ENCODE measurements at places on chromosomes 2 and 18.
A peak's percentile ranks its signal among the peaks of the same experiment; 100 is the strongest.

- no peak for DNase-seq
Measured at GRCh38 chr2:28435814-28436351, 43.2 kb downstream of the FOSL2 start.

DNA sequence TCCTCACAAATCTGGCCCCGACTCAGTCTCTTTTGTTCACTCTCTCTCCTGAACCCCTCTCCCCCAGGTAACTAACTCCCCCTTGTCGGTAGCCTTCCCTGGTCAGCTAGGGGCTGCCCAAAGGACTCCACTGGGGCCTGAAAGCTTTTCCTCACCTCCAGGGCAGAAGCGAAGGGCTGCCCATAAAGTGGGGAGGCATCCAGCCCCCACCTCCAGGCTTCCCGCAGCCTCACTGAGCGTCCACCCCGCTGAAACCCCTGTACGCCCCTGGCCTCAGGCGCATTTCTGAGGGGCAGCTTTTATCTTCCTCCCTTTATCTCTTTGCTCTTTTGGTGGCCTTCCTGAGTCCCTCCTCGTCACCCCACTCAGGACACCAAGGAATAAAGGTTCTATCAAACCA is 249.3 kb downstream of the CYP26B1 start:
- no peak for DNase-seq

DNA sequence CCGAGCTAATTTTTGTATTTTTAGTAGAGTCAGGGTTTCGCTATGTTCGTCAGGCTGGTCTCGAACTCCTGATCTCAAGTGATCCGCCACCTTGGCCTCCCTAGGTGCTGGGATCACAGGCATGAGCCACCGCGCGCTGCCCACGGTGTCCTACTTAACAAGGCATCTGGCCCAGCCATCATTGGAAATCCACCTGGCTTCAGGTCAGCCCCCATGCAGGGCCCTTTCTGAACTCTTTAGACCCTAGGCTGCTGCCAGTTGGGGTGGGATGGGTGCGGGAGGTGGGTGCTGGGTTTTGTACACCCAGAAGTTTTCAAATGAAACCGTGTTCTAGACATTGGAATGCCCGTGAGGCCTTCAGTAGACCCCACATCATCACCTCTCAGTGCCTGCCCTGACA is 26.6 kb upstream of the NT5DC4 start:
- DNase-seq = no peak

DNA sequence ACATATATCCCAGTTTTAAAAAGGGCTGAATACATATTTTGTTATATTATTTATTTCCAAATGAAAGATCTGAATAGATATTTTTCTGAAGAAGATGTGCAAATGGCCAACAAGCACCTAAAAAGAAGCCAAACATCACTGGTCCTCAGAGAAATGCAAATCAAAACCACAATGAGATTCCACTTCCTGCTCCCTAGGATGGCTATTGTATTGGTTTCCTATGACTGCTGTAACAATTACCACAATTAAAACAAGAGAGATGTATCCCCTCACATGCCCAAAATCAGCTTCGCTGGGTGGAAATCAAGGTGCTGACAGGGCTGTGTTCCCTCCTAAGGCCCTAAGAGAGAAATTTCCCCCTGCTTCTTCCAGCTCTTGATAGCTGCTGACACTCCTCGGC is 23.2 kb downstream of the ABCB11 start:
- DNase-seq = no peak

DNA sequence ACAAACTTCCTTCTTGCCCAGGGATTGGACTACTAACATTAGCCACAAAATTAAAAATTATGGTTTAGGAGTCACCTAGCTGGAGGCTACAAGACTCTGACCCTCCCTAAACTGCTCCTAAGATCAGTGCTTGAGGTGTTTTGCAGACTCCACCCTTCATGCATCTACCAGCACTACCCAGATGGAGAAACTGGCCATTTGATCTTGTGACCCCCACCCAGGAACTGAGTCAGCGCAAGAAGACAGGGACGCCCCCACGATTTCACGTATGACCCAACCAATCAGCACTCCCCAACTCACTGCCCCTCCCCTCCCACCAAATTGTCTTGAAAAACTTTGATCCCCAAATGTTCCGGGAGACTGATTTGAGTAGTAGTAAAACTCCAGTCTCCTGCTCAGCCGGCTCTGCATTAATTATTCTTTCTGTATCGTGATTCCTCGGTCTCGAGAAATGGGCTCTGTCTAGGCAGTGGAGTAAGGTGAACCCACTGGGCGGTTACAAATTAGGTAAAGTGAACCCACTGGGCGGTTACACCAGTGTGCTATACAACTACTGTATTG is 40.1 kb upstream of the CCDC88A start:
- no peak for DNase-seq

DNA sequence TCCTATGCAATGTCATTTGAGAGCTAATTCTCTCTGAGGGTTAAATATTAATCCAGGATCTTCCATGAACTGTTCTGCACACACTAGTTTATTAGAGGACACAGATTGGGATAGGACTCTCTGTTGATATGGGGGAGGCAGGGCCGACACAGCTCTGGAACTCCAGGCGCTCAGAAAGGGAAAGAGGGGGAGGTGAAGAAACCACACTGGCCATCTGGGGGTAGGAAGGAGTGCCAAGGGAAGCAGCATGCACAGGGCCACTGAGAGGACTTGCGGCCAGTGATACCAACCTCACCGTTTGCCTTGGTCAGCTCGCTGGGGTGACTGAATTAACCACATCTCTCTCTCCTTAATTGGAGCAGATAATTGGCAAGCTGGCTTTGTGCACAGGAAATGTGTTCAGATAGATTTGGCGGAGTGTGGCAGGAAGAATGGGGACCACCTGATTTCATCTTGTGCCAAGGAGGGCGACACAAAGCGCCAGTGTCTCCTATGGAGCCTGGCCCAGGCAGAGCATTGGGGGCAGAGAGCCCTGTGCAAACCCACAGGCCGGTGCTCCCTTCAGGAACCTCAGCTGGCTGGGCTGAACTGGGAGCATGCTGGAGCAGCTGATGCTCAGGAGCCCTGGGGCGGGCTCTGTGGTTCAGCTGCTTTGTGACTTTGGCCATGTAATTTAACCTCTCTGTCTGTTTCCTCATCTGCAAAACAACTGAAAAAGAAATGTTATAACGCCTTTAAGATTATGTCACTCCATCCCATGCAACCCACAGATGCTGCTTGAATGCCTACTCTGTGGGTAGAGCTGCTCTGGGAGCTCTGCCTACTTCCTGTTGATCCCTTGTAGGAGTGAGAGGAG is 114.7 kb upstream of the STON1 start:
- DNase-seq = no peak

- peak; percentile 19 for DNase-seq
Measured at GRCh38 chr2:102187496-102188150, 800 bp downstream of the IL1RL2 start.

- no peak for DNase-seq
Measured at GRCh38 chr2:198054299-198054698, 249.9 kb downstream of the PLCL1 start.

- DNase-seq = no peak
Measured at GRCh38 chr2:118834901-118835745, 12.3 kb downstream of the EN1 start.

GRCh38 chr2:150424406-150424805 is 63.1 kb downstream of the RND3 start:
- no peak for DNase-seq

DNA sequence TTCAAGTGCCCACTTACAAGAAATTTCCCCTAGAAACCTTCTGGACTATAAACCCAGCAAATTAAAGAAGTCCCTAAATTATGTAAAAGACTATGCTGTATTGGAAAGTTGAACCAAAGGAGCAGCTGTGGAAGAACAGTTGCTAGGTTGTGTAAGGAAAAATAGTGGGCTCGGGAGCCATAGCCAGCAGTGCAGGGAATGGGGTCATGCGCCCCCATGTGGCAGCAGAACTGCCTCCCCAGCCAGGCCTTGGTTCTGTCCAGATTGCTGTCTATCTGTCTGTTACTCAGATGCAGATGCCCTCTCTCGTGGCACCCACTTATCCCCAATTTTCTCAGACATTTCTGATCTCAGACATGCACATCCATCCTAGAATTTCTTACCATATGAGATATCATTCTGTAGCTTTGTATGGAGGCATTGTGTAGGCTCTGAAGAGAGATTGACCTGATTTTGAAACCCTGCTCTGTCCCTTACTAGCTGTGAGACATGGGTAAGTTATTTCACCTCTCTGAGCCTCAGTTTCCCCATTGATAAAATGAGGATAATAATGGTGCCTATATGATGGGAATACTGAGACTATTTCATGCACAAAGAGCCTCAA is 258.3 kb downstream of the SS18 start:
- no peak for DNase-seq

- DNase-seq = no peak
Measured at GRCh38 chr2:176729706-176730569, 460.7 kb downstream of the MTX2 start.

DNA sequence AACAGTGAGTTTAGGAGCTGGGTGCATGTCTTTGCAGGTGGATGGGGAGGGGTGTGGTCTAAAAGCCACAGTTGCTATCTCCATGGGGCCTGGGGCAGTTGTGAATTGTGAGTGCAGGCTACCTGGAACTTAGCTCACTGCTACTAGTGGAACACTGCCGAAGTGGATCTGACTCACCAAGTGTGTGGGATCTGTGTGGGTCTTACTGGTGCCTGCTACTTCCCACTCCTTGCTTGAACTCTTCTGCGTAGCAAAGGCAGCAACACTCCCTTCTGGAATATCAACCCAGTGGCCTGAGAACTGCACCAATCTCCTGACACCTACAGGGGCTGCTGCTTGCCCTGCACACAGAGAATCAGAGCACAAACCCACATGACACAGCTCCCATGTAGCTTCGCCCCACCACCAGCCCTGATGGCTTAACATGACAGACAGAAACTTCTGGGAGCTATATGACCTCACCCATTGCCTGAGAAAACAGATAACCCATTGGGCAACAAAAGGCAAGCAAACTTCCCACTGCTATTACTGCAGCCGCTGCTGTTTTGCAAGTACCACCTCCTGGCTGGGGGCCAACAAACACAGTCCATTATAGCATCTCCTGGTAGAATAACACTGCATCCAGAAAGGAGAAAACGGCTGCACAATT is 455.1 kb upstream of the DDX18 start:
- no peak for DNase-seq

DNA sequence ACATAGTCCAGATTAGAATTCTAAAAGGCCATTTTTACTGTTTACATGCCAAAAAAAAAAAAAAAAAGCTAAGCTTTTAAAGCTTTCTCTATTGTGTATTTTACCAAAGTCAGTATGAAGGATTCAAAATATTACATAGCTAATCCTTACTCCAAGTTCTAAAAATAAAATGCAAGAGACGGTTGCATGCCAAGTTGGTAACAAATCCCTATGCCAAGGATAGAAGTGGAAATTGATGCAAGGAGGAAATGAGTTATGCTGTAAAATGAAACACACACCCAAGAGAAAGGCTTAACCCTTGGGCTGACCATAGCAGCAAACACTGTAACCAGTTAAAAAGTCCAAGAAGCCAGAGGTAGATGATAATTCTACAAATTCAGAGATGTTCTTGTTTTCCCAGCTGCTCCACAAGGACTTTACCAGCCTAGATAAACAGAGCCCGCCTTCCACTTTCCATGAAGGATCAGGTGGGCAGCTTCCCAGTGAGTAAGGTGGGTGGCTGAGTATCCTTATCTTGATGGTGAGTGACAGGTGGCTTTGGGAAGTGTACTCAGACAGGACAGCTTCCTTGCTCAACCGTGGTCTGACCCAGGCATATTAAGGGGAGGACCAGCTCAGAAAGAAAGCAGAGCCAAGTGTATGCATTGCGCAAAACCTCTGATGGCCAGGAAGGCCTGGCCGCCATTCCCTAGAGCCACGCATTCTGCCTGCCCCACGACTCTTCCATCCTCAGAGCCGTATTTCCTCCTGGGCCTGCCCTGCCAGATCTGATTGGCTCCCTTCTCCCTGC is 34.4 kb downstream of the ATP8B1 start:
- no peak for DNase-seq

DNA sequence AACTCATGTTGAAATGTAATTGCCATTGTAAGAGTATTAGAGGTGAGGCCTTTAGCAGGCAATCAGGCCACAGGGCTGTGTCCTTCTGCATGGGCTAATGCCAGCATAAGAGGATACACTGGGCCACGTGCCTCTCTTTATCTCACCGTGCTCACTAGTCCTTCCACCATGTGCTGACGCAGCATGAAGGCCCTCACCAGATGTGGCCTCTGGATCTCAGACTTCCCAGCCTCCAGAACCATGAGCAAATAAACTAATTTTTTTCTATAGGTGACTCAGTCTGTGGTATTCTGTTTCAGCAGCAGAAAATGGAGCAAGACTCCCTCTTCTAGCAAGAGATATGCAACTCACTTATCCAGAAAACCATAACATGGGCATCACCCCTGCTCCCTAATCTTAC is 149.7 kb upstream of the ZNF236 start:
- no peak for DNase-seq

GRCh38 chr18:31979714-31980113 is 36.8 kb upstream of the TRAPPC8 start:
- DNase-seq = no peak

- no peak for DNase-seq
Measured at GRCh38 chr2:181157326-181157725, 176.9 kb downstream of the UBE2E3 start.

- DNase-seq = no peak
Measured at GRCh38 chr2:195769975-195770374, 112.9 kb downstream of the SLC39A10 start.

DNA sequence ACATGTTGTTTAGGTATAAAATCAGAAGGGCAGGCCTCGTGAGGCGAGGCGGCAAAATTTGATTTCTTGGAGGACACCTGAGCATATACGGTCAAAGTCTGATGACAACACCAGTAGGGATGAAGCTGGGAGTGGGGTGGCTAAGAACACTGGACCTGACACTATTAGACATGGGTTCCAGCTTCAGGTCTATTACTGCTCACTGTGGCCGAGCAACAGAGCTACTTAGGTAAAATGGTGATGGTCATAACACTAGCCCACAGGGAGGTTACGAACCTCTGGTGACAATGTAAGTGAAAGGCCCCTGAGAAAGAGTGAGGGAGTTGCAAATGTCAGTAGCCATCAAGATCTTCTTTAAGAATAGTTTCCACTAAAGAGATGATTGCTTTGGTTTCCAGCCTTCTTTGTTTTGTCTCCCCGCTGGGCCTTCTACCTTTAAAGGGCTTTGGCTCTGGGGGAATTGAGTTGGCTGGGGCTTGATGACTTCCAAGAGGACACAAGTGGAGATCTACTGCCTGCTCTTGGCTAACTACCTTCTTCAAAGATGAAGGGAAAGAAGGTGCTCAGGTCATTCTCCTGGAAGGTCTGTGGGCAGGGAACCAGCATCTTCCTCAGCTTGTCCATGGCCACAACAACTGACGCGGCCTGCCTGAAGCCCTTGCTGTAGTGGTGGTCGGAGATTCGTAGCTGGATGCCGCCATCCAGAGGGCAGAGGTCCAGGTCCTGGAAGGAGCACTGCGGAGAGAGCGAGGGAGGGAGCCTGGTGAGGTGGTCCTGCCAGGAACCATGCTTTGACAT is 3.5 kb downstream of the IL1B start:
- no peak for DNase-seq

GRCh38 chr18:49728542-49728941 is 84.8 kb downstream of the ACAA2 start:
- DNase-seq = no peak

Measured in stimulated activated CD8-positive, alpha-beta memory T cell treated with anti-CD3 and anti-CD28 coated beads, Interleukin-15, amount 100 ng/mL, for 24 hours (primary cell).